CD4-positive, CD25-positive, alpha-beta regulatory T cell (primary cell): ENCODE measurements at places on chromosomes 13 and 19. TPM values are rescaled to one million over a fixed set of nuclear protein-coding genes. Genes with fewer than 3 reads are reported as not detected.

DNA sequence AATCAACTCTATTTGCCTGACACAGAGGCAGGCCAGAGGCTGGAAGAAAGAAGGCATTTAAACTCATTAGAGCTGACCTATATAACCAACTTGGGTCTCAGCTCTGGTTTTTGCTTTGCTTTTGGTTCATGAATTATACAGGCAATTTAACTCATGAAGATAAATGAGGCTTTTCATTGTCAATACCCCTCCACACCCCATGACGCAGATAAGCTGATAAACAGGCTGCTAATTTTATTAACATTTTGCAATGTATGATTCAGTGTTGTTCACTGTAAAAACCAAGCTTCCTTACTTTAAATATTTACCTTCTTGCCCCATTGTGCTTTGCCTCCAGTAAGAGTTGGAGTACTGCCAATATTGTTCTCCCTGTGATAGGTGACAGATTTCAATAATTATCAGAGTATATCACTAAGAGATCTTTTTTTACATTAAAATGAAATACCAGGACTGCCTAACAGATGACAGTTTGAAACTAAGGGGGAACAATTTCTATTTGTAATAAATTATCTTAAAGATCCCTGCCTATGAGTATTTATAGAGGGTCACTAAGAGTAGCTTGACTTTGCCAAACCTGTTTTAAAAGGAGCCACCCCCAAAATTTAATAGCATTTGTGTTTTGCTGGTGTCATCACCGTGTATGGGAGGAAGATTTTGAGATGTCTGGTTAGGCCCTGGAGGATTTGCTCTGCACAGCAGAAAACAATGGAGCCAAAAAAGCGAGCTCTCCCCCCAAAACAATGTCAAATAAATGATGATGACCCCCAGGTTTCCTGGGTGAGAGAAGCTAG, 472.7 kb upstream of the NBEA start:
- no peaks in the 10 kb centered on the region for H3K36me3 ChIP-seq
- H3K4me1 ChIP-seq: no peaks in the 10 kb centered on the region
- H3K27me3 ChIP-seq: no peaks in the 10 kb centered on the region
- no peak overlapping the region for H3K27ac ChIP-seq
- no peak overlapping the region for H3K4me3 ChIP-seq
- no peak for DNase-seq

DNA sequence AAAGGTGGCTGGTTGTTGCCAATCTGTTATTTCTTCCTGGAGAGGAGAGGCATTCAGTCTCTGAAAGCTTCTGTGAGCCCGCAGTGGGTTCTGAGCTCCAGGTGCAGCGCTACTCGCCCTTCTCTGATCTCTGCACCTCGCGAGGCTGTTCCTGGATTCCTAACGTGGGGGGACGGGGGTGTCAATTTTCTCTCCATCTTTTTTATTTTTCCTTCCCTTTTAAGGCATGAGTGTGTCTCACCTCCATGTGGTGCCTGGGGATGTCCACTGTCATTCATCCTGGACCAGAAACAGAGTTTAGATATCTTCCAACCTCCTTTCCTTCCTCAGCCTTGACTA, 626 bp downstream of the ZNF233 start:
- peaks cover 5% of the 10 kb centered on the region for H3K4me1 ChIP-seq
- DNase-seq: no peak
- no peak overlapping the region for H3K27ac ChIP-seq

- H3K27ac ChIP-seq: peak within 1 kb of the TSS; percentile 85
- DNase-seq: peak; percentile 95
- peaks cover 17% of the 10 kb centered on the region for H3K36me3 ChIP-seq
- H3K27me3 ChIP-seq: no peaks in the 10 kb centered on the region
- H3K4me3 ChIP-seq: peak within 1 kb of the TSS; percentile 88
These were observed at the start of gene FCHO1 for GRCh38 chr19:17751103-17751911. Gene FCHO1, plus strand, starts transcription at chr19:17751477. Its CDS starts 3,688 bp downstream, at chr19:17755165.

- H3K4me1 ChIP-seq: peaks cover 35% of the 10 kb centered on the region
- no peaks in the 10 kb centered on the region for H3K27me3 ChIP-seq
- no peak overlapping the region for H3K27ac ChIP-seq
- peak overlapping the region; percentile 1 for H3K4me3 ChIP-seq
- DNase-seq: no peak
- H3K36me3 ChIP-seq: peaks cover 20% of the 10 kb centered on the region
These were observed 2.5 kb downstream of the LIG4 start for GRCh38 chr13:108212886-108213285.

DNA sequence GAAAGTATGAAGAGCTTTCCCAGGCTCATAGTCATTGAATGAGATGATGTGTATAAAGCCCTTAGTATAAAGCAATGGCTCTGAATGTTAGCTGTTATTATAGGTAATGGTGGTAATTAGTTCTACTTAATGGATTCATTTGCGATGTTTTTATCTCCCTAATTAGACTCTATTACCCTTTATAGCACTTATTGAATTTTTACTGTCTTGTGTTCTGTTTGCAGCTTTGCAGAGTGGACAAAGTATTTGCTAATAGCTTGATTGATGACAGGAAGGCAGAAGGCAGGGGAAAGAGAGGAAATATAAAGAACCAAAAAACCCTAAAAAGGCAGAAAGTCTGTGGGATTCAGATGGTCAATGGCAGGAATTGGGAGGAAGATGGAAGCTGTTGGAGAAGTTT, 524.4 kb upstream of the SPRY2 start:
- H3K36me3 ChIP-seq: no peaks in the 10 kb centered on the region
- no peaks in the 10 kb centered on the region for H3K27me3 ChIP-seq
- H3K27ac ChIP-seq: no peak overlapping the region
- no peak for DNase-seq
- H3K4me3 ChIP-seq: no peak overlapping the region

GRCh38 chr19:29413435-29413834, 112.4 kb upstream of the VSTM2B start:
- H3K27me3 ChIP-seq: no peaks in the 10 kb centered on the region
- DNase-seq: no peak
- H3K27ac ChIP-seq: no peak overlapping the region
- H3K4me3 ChIP-seq: no peak overlapping the region
- no peaks in the 10 kb centered on the region for H3K4me1 ChIP-seq

DNA sequence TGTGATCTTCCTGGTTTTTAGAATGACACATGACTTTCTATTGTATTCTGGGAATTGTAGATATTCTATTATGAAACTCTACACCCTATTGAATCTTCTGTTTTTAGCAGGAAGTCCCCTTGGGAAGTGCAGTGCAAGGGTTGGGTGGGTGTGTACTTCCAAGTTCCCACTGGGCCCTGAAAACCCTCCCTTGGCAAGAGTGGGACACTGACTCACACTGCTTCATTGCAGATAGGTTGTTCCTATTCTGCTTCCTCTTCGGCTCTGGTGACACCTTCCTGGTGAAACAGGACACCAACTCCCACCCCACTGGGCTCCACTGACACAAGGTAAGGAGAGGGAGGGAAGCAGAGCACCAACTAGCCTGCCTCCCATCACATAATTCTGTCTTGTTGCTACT, 121.8 kb downstream of the KCTD12 start:
- H3K27me3 ChIP-seq: peaks cover 3% of the 10 kb centered on the region
- no peaks in the 10 kb centered on the region for H3K36me3 ChIP-seq
- H3K4me1 ChIP-seq: no peaks in the 10 kb centered on the region
- DNase-seq: no peak

DNA sequence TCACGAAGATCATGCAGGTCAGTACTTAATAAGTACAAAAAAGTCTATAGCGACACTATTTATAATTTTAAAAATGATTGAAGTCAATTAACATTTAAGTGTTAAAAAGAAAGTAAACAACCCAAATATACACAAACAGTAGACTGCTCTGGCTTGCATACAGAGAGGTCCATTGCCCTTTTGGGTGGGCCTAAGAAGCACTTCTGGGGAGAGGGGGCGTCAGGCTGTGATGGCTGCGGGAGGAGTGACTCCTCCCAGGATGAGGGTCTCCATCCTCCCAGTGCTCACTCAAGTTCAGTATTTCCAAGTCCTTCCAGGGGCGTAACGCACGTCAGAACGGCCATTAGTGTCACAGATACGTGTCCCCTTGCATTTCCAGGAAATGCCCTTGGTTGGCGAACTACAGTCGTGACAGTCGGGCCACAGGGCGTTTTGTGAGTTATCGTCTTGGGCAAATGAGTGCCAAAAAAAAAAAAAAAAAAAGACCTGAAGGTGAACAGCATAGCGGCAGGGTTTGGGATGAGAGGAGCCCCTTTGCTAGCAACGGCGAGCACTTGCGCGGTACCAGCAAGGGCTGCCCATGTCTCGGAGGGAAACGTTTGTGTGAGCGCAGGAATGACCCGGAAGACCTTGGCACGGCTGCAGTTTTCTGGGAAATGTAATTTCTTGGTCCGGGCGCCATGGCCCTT, at the start of gene SCGB2B2:
TSS of gene SCGB2B2 (minus strand) at position 463 of the 689 bp plus-strand sequence. CDS start 82,596 bp downstream, outside the sequence.
- peak within 1 kb of the TSS; percentile 83 for H3K27ac ChIP-seq
- H3K4me1 ChIP-seq: peaks cover 17% of the 10 kb centered on the region
- H3K27me3 ChIP-seq: peaks cover 6% of the 10 kb centered on the region
- peaks cover 25% of the 10 kb centered on the region for H3K36me3 ChIP-seq

WASF3 gene
- polyA plus RNA-seq: not detected

GRCh38 chr19:11373166-11373884, 1.1 kb upstream of the SWSAP1 start:
- DNase-seq: no peak
- H3K4me1 ChIP-seq: peaks cover 40% of the 10 kb centered on the region
- H3K36me3 ChIP-seq: peaks cover 5% of the 10 kb centered on the region
- no peaks in the 10 kb centered on the region for H3K27me3 ChIP-seq
- H3K4me3 ChIP-seq: peak overlapping the region; percentile 90

ATP8B3 gene
- polyA plus RNA-seq: 1.1 TPM

DNA sequence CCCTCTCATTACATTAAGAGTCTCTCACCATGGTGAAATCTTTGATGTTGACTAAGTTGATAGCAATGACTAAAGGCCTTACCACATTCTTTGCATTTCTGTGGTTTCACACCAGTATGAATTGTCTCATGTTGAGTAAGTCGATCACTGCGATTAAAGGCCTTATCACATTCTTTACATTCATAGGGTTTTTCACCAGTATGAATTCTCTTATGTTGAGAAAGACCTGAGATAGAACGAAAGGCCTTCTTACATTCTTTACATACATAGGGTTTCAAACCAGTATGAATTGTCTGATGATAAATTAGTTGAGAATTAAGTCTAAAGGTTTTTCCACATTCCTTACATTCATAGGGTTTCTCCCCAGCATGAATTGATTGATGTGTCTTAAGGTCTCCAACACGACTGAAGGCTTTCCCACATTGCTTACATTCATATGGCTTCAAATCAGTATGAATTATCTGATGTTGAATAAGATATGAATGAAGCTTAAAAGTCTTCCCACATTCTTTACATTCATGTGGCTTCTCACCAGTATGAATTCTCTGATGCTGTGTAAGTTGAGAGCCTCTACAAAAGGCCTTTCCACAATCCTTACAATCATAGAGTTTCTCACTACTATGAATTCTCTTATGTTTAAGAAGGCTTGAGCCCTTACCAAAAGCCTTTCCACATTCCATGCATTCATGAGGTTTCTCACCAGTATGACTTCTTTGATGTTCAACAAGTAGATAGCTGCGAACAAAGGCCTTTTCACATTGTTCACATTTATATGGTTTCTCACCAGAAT, 45.6 kb downstream of the ZNF283 start:
- no peak overlapping the region for H3K4me3 ChIP-seq
- H3K36me3 ChIP-seq: no peaks in the 10 kb centered on the region
- no peaks in the 10 kb centered on the region for H3K4me1 ChIP-seq
- H3K27me3 ChIP-seq: no peaks in the 10 kb centered on the region
- no peak overlapping the region for H3K27ac ChIP-seq

GRCh38 chr13:99066219-99066618, 88.4 kb upstream of the DOCK9 start:
- H3K27me3 ChIP-seq: no peaks in the 10 kb centered on the region
- H3K27ac ChIP-seq: peak overlapping the region; percentile 1
- peak overlapping the region; percentile 79 for H3K4me3 ChIP-seq
- no peaks in the 10 kb centered on the region for H3K36me3 ChIP-seq
- DNase-seq: no peak

DNA sequence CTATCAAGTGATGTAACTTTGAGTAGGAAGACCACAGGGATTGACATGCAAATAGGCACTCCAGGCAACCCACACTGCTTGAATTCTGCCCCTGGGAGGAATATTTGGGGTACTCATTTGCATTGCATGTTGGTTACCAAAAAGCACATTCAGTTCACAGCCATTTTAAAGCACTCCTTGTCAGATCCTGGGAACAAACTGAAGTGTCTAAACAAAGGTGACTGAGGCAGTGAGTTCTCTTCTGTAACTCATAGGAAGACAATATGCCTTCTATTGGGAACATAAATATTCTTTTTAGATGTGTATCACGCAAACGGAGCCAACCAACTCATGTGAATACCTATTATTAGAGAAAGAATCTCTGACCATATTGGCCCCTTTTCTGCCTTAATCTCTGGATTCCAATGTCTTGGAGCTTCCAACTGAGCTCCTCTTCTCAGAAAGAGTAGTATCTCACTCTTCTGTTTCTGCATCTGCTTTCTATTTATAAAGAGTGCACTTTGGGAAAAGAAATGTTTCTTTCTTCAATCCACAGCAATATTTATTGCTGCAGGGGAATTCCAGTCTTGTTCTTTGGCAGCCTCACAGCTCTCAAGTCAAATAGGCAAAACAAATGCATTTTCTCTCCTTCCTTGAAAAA, 125.7 kb upstream of the NBEA start:
- no peak for DNase-seq
- no peak overlapping the region for H3K4me3 ChIP-seq
- no peaks in the 10 kb centered on the region for H3K27me3 ChIP-seq
- H3K4me1 ChIP-seq: no peaks in the 10 kb centered on the region
- H3K27ac ChIP-seq: no peak overlapping the region

GRCh38 chr19:29741776-29742175, 26.7 kb upstream of the C19orf12 start:
- H3K36me3 ChIP-seq: no peaks in the 10 kb centered on the region
- no peak overlapping the region for H3K27ac ChIP-seq
- no peaks in the 10 kb centered on the region for H3K27me3 ChIP-seq
- no peak for DNase-seq
- no peaks in the 10 kb centered on the region for H3K4me1 ChIP-seq
- H3K4me3 ChIP-seq: no peak overlapping the region

- no peaks in the 10 kb centered on the region for H3K36me3 ChIP-seq
- H3K27ac ChIP-seq: no peak overlapping the region
- H3K4me1 ChIP-seq: peaks cover 12% of the 10 kb centered on the region
- no peak for DNase-seq
- H3K4me3 ChIP-seq: no peak overlapping the region
- H3K27me3 ChIP-seq: no peaks in the 10 kb centered on the region
These were observed 375.6 kb downstream of the COG6 start for GRCh38 chr13:40031031-40031430.

DNA sequence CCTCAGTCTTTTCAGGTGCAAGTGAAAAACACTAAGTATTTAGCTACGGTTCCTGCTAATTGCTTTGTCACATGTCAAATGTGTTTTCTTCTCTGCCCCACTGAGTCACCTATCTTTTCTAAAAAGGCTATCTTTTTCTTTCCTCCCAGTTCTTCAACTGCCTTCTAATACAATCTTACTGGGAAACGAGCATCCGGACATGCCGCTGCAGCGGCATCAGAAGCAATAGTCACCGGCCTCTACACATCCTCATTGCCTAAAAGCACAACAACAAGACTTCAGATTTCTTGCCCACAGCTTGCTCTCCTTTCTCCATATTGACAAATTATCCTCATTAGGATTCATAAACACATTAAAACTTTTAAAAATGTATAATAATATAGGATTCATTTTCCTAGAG, 1.2 kb downstream of the PCDH9 start:
- DNase-seq: no peak
- H3K4me1 ChIP-seq: peaks cover 22% of the 10 kb centered on the region
- H3K36me3 ChIP-seq: no peaks in the 10 kb centered on the region
